Endothelial cell of umbilical vein (primary cell): ENCODE measurements at places on chromosomes 16 and 17. TPM values are rescaled to one million over a fixed set of nuclear protein-coding genes. Genes with fewer than 3 reads are reported as not detected.

- no peak overlapping the region for H3K4me3 ChIP-seq
- no peak for DNase-seq
- no peak overlapping the region for H3K27ac ChIP-seq
- H3K4me1 ChIP-seq: no peaks in the 10 kb centered on the region
- H3K36me3 ChIP-seq: no peaks in the 10 kb centered on the region
- no peaks in the 10 kb centered on the region for H3K27me3 ChIP-seq
Measured at GRCh38 chr17:83193336-83194185, 114.2 kb downstream of the METRNL start.

DNA sequence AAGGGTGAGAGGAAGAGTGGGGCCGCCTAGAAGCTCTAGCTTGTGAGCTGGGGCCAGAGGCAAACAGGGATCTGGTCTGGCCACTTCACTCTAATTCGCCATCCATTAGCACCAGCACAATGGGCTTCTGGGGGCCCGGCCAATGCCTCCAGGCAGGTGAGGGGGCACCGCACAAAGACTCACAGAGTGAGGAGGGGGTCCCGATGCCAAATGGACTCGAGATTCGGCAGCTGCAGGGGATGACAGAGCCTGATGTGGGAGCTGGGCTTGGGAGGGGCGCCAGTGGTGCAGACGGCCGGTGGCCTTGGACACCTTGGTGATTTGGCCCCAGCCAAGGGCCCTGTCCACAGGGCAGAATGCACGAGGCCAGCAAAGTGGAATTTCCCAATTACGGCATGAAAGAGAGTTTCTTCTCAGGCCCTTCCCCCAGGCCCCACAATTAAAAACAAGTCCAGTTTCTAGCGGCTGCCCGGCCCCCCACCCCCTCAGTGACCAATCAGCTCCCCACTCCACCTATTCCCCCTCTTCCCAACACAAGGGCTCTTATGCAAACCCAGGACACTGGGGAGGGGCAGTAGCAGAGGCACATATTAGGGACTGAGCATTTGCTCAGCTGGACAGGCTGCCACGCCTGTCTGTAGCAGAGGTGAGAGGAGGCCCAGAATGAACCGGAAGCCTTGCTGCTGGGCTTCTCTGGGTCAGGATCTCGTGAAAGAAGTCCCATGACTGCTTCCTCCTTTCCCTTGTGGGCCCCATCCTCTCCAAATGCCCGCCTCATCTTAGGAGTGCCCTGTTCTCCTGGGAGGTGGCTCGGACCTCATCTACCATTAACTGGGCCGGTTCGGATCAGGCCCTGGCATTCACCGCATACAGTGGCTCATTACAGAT, 39.4 kb upstream of the MTSS2 start:
- DNase-seq: no peak
- H3K27me3 ChIP-seq: no peaks in the 10 kb centered on the region
- H3K4me1 ChIP-seq: no peaks in the 10 kb centered on the region
- no peaks in the 10 kb centered on the region for H3K36me3 ChIP-seq

GRCh38 chr17:49439673-49440571, 25.2 kb upstream of the PHB1 start:
- H3K36me3 ChIP-seq: no peaks in the 10 kb centered on the region
- no peak overlapping the region for H3K27ac ChIP-seq
- H3K27me3 ChIP-seq: peaks cover 27% of the 10 kb centered on the region
- DNase-seq: no peak

The NOG gene
- total RNA-seq: 2.1 and 2.3 TPM in 2 replicates

The FOXC2 gene
- total RNA-seq: 44.0 and 47.0 TPM in 2 replicates
